HCT116 (cell line): ENCODE measurements at places on chromosomes 3 and 15.

DNA sequence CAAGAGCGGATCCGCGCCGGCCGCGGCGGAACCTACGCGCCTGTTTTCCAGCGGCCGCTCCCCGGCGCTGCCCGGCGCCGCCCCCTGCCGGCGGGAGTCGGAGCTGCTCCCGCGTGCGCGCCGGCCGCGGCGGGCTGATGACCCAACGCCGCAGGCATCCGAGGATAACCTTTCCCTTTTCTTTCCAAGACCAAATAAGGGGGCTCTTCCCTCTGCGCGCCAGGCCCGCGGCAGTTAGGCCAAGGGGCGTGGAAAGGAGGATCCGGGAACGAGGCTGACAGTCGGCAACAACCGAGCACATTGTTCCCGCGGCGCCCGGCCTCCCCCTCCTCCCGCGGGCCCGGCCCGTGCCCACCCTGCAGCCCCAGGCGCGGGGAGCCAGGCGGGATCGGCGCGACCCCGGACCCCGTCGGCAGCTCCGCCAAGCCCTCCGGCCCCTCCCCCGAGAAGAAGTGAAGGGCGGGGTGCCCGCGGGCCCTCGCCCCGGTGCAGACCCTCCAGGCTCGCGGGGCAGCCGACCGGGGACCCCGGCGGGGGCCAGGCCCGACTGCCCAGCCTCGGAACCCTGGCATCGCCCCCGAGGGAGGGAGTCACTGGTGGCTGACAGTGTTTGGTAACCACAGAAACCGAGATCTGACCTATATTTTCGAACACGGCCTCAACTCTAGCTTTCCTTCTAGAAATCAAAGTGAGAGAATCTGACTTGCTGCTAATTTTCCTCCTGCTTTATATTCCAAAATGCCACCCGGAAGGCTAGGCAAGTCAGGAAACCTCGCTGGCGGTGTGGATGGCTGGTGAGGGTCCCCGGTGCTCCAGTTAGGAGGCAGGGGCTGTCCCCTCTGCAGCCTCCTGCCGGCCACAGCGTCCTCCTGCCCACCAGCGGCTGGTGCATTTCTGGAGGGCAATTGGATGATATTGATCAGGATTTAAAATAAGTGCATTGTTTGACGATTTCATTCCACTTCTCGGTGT lies 45.6 kb upstream of the SYNM start:
- peak; percentile 6 for DNase-seq

DNA sequence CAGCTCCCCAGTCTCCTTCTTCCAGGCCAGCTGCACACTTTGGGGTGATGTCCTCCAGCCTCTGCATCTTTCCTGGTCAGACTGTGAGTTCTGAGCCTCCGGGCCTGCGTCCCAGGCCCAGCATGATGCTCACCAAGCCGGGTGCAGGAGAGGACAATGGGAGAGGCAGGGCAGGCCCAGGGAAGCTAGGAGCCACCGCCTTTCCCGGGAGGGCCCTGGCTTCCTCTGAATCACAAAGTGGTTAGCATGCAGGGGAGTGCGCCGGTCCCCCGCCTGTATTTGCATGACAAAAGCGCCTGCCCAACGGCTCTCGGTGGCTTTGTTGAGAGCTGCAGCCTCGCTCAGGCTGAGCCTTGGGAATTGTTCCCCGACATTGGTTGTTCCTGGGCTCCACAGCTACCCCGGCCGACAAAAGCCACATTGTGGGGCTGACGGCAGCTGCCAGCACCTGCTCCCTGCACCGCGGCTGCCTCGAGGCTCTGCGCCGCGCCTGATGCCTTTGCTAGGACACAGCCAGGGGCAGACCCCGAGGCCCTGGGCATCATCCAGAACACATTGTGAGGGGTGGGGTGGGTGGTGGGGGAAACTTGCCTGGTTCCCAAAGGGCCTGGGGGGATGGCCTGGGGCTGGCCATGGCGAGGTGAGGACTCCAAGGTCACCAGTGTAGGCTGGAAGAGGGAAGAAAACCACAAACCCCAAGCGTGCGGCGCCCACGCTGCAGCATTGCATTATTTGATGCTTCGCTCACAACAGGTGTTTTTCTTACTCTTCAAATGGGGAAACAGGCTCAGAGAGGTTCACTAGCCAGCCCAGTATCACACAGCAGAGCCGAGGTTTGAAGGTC lies 20.0 kb upstream of the KLF13 start:
- no peak for DNase-seq

GRCh38 chr15:47987461-47987860 lies 133.3 kb upstream of the SLC24A5 start:
- DNase-seq = no peak

DNA sequence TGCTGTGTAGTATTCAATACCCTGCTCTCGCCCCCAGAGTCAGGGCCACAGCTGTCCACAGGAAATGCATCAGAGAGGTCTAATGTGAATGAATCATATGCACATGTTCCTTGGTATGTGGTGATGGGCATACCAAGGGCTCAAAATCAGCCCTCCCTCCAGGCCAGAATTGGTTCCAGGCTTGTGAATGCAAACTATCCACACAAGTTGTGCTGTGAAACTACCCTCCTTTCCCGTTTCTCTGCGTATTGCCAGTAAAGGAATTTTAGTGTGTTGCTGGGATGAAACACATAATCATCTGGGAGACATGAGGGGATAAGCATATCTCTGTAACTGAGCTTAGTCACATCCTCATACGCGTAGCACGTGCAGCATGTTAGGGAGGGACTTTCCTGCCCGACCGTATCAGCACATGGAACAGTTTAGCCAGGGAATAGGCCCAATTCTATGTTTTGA lies 9.2 kb upstream of the MME start:
- DNase-seq = no peak

GRCh38 chr15:51135276-51135675 lies 40.6 kb upstream of the TNFAIP8L3 start:
- DNase-seq = no peak
